ENCODE measurements at places on chromosomes 3 and 15. TPM values are rescaled to one million over a fixed set of nuclear protein-coding genes. Genes with fewer than 3 reads are reported as not detected.

Gene TLR9
- not detected for total RNA-seq

Gene SHC4
- total RNA-seq: 0.24 TPM

Gene SEMA5B
- total RNA-seq: not detected

Gene ZNF660
- 0.91 TPM for total RNA-seq

Gene GABRR3
- total RNA-seq: not detected

Gene FETUB
- not detected for total RNA-seq

All from Daoy (cell line).